ENCODE measurements at places on chromosomes 2 and 18. TPM values are rescaled to one million over a fixed set of nuclear protein-coding genes. Genes with fewer than 3 reads are reported as not detected.
A peak's percentile ranks its signal among the peaks of the same experiment; 100 is the strongest.

- DNase-seq, result no peak
Measured at GRCh38 chr2:3241971-3242746, 135.5 kb downstream of the EIPR1 start.

- DNase-seq, result no peak
Measured at GRCh38 chr2:36438449-36438977, 82.9 kb downstream of the CRIM1 start.

- DNase-seq, result peak; percentile 86
Measured at GRCh38 chr2:28594332-28595108, 98.7 kb downstream of the PLB1 start.

DNA sequence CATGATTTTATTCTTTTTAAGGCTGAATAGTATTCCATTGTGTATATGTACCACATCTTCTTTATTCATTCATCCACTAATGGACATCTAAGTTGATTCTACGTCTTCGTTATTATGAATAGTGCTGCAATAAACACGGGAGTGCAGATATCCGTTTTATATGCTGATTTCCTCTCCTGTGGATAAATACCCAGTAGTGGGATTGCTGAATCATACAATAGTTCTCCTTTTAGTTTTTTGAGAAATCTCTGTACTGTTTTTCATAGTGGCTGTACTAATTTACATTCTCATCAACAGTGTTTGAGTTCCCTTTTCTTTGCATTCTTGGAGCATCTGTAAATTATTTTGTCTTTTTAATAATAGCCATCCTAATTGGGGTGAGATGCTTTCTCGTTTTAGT lies 114.5 kb downstream of the RGPD3 start:
- no peak for DNase-seq

GRCh38 chr2:46364797-46365457 lies 67.7 kb downstream of the EPAS1 start:
- peak; percentile 60 for DNase-seq

Gene RNU2-63P
- 8.9 TPM for total RNA-seq

Gene NPHP1
- 2.4 TPM for total RNA-seq

All from B cell (primary cell).